ENCODE measurements at places on chromosomes 16 and 17.

GRCh38 chr17:35890774-35891155 lies 10.6 kb upstream of the CCL5 start:
- DNase-seq = no peak

- no peak for DNase-seq
Observed at GRCh38 chr16:11411059-11411550, 65.8 kb downstream of the RMI2 start.

GRCh38 chr16:88932929-88933328 lies 44.1 kb downstream of the CBFA2T3 start:
- no peak for DNase-seq

DNA sequence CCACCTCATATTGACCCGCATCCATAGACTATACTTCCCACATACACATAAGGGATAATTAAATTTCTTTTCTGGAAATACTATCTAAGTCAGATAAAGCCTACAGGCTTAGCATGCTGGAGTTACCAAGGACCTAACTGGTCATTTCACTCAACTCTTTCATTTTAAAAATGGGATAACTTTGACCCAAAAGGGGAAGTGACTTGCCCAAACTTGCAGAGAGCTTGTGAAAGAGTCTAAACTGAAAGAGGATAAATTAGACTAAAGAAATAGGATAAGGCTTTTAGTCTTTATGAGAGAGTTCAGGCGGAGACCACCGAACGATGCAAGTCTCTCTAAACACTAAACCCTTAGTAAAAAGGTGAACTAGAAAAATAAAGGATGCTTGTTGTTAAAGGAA lies 3.9 kb upstream of the KRT33A start:
- DNase-seq = no peak

DNA sequence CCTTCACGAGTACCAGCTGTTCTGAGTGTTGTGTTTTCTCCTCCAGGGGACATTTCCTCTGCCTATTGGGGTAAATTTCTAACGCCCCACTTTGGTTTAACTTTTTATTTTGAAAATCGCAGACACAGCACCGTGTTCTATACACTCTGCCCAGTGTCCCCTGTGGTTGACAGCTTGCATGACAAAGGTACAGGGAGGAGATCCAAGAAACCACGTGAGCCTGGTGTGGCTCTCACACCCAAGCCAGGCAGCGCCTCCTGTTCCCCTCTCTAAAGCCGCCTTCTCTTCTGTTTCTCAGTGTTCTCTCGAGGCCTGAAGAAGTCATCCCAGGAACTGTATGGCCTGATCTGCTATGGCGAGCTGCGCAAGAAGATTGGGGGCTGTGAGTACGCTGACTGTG lies 25.4 kb downstream of the CRAMP1 start:
- DNase-seq = no peak

All from fibroblast of skin of back (primary cell).